ENCODE measurements at places on chromosomes 6 and 20.

GRCh38 chr6:15366879-15367278 is 121.0 kb downstream of the JARID2 start:
- no peak for DNase-seq

GRCh38 chr6:48048451-48049146 is 62.4 kb downstream of the PTCHD4 start:
- peak; percentile 26 for DNase-seq

GRCh38 chr6:100678027-100678426 is 203.1 kb downstream of the ASCC3 start:
- DNase-seq, result no peak

- no peak for DNase-seq
Observed at GRCh38 chr6:2078888-2079287, 166.5 kb downstream of the GMDS start.

DNA sequence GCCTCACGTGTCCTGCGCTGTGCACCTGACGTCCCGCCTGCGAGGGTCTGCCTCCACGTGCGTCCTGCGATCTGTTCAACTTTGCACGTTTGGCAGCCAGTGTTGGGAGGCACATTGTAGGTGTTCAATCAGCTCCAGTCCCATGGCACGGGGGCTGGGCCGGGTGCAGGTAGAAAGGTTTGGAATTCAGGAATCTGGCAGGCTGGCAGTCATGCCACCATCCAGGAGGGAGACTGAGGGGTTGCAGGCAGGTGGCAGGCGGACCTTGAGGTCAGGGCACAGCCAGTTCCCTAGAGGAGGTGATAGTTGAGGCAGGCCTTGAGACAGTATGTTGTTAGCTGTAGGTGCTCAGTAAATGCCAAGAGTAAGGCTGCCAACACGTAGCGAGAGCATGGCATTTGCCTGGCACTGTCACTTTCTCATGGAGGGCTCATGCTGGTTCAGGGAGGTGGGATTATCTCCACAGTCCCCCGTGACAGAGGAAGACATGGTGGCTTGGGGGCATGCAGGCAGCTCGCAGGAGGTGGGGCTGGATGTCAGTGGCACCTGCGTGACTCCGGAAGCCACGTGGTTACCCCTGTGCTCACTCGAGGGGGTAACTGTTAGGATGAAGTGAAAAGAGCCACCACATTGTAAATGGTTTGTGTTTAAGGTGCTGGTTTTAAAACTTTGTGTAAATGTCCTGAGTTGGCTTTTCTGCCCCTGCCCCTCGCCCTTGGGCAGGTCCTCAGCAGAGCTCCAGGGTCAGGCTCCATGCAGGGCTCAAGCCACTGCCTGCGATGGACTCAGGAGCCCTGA is 111.8 kb upstream of the FRMD1 start:
- DNase-seq, result no peak
